ENCODE measurements at places on chromosomes 2 and 18.

DNA sequence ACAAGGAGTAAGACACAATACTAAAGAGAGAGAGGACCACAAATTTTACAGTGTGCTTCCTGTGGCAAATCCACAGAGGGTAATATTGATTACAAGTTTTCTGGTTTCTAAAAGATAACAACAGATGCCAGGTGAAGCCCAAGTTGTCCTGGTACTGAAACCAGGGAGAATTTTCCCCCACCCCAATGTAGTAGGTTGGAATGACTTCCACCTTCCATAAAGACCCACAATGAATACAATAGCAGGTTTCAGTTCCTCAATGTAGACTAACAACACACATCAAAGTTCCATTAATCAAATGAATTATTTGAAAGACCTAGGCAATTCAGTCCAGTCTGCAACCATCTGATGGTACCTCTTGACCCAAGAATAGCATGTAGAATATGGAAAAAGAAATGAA lies 44.0 kb upstream of the TMEM247 start:
- no peak for DNase-seq

- no peak for DNase-seq
These were observed 10.5 kb upstream of the ARMC9 start for GRCh38 chr2:231187736-231188505.

GRCh38 chr18:79532313-79533007 lies 136.7 kb downstream of the NFATC1 start:
- no peak for DNase-seq

DNA sequence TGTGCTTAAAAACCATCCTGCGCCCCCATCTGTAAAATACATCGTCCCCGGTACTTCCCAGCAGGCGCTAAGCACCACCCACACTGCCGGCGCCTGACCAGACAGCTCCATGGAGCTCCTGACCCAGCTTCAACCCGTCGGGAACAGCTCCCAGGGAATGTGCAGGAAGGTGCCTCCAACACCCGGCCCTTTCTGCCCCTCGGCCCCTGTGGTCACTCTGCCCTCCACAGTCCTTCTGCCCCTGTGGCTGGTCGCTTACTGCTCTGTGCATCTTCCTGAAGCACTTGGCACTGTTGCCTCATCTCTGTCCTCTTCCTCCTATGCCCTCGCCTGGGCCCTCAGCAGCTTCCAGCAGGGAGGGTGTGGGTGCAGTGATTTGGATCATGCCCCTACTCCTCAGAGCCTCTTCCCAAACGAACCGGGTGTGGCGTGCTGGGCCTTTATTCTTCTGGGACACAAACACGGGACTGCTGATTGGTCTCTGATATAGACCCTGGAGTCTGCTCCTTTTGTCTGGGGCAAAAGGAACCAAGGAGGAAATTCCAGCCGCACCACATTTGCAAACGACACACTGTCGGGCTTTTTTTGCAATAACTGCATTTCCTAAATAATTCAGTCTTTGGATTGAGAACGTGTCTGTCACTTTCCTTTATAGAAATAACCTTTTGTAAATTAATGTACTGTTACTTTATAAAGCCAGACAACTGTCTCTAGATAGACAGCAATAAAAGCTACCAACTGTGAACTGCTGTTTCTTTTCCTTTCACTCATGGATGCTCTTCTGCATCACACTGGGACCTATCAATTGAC lies 65.9 kb downstream of the ADI1 start:
- DNase-seq, result no peak

DNA sequence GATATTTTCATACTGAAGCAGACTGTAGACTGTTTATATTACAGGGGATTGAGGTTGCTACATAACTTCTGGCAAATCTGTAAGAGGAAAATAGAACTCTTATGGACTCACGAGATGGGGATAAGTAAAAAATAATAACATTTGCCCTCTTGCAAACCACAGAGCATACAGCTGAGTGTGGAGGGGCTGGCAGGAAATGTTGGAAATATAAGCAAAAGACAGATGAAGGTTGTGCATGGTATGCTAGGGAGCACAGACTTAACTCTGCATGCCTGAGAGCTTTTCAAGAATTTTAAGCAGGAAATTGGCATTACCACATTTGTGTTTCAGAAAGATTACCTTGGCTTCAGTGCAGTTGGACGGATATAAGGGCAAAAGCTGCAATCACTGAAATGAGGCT lies 411.1 kb downstream of the RAD51AP2 start:
- DNase-seq, result no peak

- no peak for DNase-seq
These were observed 196.4 kb upstream of the ACVR2A start for GRCh38 chr2:147648471-147648870.

DNA sequence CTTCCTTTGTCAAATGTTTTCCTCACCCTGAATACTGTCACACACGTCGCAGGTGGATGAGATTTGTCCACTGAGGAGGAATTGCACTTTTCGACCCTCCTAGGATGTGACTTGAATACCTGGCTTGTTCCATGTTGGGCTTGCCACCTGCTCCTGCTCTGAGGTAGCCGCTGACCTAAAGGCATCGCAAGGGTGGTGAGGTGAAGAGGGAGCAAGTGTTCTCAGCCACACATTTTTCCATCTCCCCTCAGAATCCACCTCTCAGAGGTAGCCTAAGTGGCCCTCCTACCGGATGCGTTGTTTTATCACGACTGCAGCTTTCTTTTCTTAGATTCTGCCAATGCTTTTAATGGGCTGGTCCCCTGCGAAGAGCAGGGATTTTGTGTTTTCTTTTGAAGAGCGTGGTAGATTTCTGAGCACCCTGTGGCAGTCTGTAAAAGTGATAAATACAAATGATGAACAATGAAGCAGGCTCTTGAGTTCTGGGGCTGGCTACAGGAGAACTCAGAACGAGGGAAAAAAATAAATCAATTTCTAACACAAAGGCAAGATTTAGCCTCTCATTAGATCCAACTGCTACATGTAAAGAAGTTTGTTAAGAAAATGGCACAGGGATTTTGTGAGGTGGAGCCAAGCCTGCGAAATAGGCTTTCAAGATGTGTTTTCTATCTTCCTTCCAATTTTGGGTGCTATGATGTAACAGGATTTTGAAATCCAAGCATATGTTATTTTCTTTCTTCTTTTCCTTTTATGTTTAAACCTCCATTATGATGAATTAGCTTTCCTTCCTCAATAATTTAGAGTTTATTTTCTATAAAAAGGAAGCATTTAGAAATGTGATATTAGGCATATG lies 386.7 kb downstream of the TGIF1 start:
- no peak for DNase-seq

GRCh38 chr2:112047537-112048235 lies 7.4 kb upstream of the TMEM87B start:
- DNase-seq, result no peak

- no peak for DNase-seq
These were observed 35.2 kb downstream of the FOSL2 start for GRCh38 chr2:28427741-28428415.

DNA sequence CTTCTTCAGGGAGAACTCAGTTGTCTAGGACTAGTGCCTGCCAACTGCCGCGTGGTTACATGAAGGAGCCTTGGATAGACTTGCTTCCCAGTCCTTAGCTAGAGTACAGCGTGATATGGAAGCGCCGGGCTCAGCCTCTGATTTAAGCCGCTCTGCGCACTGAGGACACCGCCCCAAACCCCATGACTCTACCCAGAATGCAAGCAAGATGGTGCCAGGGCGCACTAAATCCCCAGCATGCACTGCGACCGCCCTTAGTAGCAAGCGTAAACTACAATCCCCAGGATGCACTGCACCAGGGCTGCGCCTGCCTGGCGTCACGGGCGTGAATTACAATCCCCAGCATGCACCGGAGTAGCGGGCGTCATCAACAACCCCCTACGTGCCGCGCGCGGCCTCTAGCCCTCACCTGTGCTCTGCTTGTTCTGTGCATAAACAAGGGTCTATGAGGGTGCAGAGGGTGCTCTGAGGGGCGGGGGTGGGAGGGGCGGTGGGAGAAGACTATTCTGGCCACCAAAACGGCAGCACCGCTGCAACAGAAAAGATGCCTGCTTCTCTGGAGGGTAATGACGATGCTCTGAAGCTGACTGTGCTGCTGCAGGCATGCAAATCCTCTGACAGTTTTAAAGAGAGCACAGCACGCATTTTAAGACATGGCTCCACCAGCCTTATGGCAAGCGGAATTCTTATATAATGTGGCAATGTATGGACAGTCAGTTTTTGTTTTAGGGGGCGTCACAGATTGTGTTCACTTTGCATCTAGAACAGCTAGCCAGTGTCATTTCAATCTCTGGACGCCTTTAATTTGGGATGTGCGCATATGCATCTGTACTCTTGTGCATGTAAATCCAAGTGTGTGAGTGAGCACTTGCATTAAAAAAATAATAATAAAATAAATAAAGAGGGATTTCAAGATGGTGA lies 282.5 kb upstream of the MYT1L start:
- DNase-seq, result peak; percentile 66

DNA sequence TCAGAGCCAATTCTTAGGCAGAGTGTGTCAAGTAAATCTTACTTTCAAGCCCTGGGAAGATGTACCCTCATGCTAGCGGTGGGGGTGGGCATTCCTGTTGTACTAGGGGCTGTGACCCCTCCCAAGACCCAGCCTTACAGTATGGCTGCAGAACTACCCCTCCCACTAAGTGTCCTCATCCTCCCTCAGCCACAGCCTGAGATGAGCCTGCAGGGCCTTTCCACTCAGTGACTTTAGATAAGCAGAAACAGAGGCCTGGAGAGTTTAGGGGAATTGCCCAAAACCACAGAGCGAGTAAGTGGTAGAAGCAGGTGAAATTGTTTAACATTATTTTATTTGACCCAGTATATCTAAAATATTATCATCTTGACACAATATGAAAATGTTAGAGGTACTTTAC lies 36.6 kb downstream of the TTC32 start:
- no peak for DNase-seq

DNA sequence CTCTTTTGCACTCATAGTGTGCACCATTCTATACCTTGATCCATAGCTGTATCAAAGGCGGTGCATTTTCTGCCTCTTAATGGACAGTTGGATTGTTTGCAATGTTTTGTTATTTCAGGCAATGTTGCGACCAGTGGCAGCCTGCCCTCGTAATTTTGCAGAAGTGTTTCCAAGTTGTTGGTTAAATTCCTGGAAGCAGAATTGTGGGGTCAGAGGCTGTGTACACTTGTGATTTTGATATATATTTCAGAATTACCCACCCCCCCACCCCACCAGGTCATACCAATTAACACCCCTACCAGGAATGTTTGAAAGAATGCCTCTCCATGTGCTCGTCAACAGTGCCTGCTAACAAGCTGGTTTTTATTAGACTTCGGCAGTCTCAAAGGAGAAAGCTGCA lies 32.4 kb upstream of the IL1R1 start:
- DNase-seq, result no peak

Data from keratinocyte (primary cell).